H9 (cell line): ENCODE measurements at places on chromosomes 3 and 15. TPM values are rescaled to one million over a fixed set of nuclear protein-coding genes. Genes with fewer than 3 reads are reported as not detected.

REC114 gene
- total RNA-seq = not detected in 2 replicates

DNA sequence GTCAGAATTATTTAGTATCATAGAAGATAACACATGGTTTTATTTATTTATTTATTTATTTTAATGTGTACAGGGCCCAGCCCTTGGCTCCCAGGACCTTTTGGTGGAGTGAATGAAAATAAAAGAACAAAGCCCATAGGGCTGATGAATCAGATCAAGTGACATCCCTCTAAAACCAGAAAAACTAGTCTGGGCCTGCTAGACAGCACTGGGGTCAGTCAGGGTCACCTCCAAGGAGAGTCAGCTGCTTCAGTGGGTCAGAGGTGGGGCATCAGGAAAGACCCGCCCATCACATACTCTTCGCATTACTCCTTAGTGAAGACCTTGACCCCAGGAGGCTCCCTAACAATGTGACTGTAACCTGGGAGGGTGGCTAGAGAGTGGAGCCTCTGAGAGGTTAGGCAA is 12.8 kb downstream of the PPCDC start:
- H3K36me3 ChIP-seq = peaks cover 33% of the 10 kb centered on the region
- H3K4me3 ChIP-seq = no peak overlapping the region
- no peaks in the 10 kb centered on the region for H3K27me3 ChIP-seq

GRCh38 chr15:41876007-41876406 is 17.8 kb downstream of the SPTBN5 start:
- no peak overlapping the region for H3K4me3 ChIP-seq
- H3K36me3 ChIP-seq = no peaks in the 10 kb centered on the region
- DNase-seq = no peak
- H3K4me1 ChIP-seq = no peaks in the 10 kb centered on the region

GRCh38 chr3:128446821-128447220 is 19.9 kb downstream of the DNAJB8 start:
- no peaks in the 10 kb centered on the region for H3K4me1 ChIP-seq
- H3K36me3 ChIP-seq = no peaks in the 10 kb centered on the region
- H3K4me3 ChIP-seq = no peak overlapping the region
- no peaks in the 10 kb centered on the region; the same call in 1 of the 2 replicates for H3K27me3 ChIP-seq
- H3K27ac ChIP-seq = no peak overlapping the region

CCDC9B gene
- total RNA-seq = 0.48 and 0.50 TPM in 2 replicates

DNA sequence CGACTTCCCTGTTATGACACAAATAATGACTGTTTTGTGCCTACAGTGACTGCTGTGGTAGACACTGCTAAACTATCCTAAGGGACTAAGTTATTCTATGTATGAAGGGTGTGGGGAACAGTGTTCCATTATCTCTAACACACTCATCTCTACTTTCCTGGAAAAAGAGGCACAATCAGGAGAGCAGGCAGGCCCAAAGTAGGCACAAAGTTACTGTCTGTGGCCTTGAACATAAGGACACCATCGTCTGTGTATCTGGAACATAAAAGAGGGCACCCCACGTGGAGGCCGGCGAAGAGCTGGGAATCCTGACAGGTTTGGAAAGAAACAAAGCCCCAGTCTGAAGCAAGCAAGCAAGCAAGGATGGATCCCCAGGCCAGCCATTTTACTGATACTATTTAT is 1.5 kb downstream of the ABCC5 start:
- peaks cover 24% of the 10 kb centered on the region for H3K36me3 ChIP-seq
- H3K27me3 ChIP-seq = no peaks in the 10 kb centered on the region
- peak overlapping the region; percentile 99 for H3K4me3 ChIP-seq
- DNase-seq = no peak
- H3K4me1 ChIP-seq = peaks cover 5% of the 10 kb centered on the region; the same call in 1 of the 2 replicates
